GM23338 (cell line): ENCODE measurements at places on chromosomes 12 and 14. TPM values are rescaled to one million over a fixed set of nuclear protein-coding genes. Genes with fewer than 3 reads are reported as not detected.

HIF1A gene
- 242 and 253 TPM in 2 replicates for total RNA-seq

ADAM20 gene
- total RNA-seq: 1.7 and 2.1 TPM in 2 replicates

RBM23 gene
- 52.8 and 1,081 TPM in 2 replicates for total RNA-seq

CHD8 gene
- total RNA-seq: 97.2 and 129 TPM in 2 replicates

APEX1 gene
- 216 and 247 TPM in 2 replicates for total RNA-seq

NID2 gene
- total RNA-seq: 7.1 and 10.4 TPM in 2 replicates

PMCH gene
- total RNA-seq: not detected in 2 replicates

TNFAIP2 gene
- 9.8 and 14.1 TPM in 2 replicates for total RNA-seq

DNA sequence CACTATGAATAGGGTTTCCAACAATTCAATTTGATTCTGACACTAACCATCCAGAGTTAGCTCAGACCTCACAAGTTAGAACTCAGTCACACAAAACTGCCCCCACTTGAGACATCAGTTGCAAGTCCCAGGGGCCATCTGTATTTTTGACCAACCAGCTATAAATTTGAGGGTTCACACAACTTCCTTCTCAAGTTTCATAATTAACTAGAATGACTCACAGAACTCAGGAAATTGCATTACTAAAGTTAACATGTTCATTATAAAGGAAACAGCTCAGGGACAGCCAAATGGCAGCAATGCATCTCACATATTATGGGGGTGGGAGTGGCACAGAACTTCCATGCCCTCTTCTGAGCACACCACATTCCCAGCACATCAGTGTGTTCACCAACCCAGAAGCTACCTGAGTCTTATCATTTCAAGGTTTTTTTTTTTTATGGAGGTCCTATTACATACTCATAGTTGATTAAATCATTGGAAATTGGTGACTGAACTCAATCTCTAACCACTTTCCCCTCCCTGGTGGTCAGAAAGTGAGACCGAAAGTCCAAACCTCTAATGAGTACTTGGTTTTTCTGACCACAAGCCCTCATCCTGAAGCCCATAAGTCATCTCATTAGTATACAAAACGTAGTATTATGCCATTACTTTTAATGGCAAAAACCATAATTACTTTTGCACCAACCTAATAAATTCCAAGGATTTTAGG, 1721.5 kb upstream of the SEL1L start:
- no peaks in the 10 kb centered on the region for H3K36me3 ChIP-seq
- no peak overlapping the region for H3K27ac ChIP-seq
- no peaks in the 10 kb centered on the region for H3K27me3 ChIP-seq

DNA sequence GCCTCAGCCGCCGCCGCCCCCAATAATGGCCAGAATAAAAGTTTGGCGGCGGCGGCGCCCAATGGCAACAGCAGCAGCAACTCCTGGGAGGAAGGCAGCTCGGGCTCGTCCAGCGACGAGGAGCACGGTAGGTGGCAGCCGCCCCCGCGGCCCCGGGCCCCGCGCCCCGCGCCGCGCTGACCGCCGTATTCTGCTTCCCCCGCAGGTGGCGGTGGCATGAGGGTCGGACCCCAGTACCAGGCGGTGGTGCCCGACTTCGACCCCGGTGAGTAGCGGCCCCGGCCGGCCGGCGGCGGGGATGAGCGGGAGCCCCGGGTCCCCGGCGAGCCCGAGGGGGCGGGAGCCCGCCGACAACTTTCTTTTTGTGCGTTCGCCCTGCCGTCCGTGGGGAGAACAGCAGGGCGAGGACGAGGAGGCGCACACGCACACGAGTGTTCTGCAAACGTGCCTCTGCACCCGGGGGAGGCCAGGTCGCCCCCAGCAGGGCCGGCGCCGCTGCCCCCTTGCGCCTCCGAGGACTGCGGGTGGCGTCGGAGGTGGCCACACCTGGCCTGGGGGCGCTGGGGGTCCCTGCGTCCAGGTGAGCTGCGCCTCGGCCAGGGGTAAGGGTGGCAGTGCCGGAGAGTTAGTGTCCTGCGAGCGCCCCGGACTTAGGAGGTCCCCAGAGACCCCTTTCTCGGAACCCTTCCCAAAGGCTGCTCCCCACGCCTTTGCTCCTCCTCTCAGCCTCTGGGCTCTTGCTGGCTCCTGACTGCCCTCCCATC, 794 bp downstream of the RCOR1 start:
- H3K27ac ChIP-seq: no peak overlapping the region
- peak; percentile 60 for DNase-seq
- H3K36me3 ChIP-seq: no peaks in the 10 kb centered on the region; the same call in 1 of the 2 replicates
- peak overlapping the region; percentile 70 for H3K4me3 ChIP-seq
- H3K4me1 ChIP-seq: peaks cover 19% of the 10 kb centered on the region

DNA sequence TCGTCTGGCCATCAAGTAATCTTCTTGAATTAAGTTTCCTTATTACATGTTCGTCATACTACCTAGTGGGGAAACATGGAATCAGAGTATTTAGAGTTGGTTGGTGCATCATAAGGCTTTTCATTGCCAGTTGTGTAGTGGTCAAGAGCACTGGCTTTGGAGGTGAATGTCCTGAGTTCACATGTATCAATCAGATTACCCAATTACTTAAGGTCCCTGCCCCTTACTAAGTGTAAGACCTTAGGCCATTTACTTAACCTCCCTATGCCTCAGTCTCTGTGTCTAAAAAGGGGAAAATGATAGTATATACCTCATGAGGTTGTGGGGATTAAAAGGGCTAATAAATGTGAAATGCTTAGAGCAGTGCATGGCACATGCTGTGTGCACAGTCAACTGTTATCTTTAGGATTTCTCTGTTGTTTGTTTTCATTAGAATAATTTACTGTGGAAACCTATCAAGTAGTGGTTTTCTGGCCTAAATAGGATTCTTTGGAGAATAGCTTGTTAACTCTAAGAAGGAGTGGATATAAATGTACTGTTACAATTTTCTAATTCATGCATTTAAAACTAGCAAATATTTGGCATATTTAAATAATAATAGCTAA, 27.0 kb downstream of the MSRB3 start:
- H3K36me3 ChIP-seq: no peaks in the 10 kb centered on the region
- DNase-seq: no peak
- peaks cover 8% of the 10 kb centered on the region for H3K4me1 ChIP-seq
- H3K27me3 ChIP-seq: no peaks in the 10 kb centered on the region
- H3K4me3 ChIP-seq: no peak overlapping the region
- no peak overlapping the region for H3K27ac ChIP-seq

- H3K4me3 ChIP-seq: no peak overlapping the region
- DNase-seq: no peak
- H3K4me1 ChIP-seq: peaks cover 12% of the 10 kb centered on the region; the same call in 1 of the 2 replicates
- H3K27me3 ChIP-seq: no peaks in the 10 kb centered on the region
- no peak overlapping the region for H3K27ac ChIP-seq
Measured at GRCh38 chr12:63389211-63389610, 238.2 kb upstream of the AVPR1A start.

GRCh38 chr14:52355016-52355431, 40.9 kb downstream of the PTGER2 start:
- no peaks in the 10 kb centered on the region for H3K4me1 ChIP-seq
- no peak for DNase-seq
- H3K27ac ChIP-seq: no peak overlapping the region
- H3K36me3 ChIP-seq: no peaks in the 10 kb centered on the region
